NCI-H510A (cell line): ENCODE measurements at places on chromosomes 2 and 18.

DNA sequence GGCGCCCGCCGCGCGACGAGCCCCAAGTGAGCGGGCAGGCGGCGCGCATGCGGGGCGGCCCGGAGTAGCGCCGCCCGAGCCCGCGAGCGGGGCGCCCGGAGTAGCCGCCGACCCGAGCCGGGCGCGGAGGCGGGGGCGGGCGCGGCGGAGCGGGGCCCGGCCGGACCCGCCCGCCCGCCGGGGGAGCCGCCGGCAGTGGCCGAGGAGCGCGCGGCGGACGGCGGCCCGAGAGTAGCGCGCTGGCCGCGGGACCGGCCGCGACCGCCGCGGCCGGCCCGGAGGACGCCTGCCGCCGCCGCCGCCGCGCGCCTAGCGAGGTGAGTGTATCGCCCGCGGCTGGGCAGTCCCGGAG is at the start of gene GALNT1:
Gene GALNT1 (plus strand): TSS at position 195 of the 352 bp plus-strand sequence. CDS start 72,923 bp downstream, outside the sequence.
- DNase-seq, result no peak

GRCh38 chr18:12839057-12839525 is 44.9 kb downstream of the PTPN2 start:
- DNase-seq, result no peak

DNA sequence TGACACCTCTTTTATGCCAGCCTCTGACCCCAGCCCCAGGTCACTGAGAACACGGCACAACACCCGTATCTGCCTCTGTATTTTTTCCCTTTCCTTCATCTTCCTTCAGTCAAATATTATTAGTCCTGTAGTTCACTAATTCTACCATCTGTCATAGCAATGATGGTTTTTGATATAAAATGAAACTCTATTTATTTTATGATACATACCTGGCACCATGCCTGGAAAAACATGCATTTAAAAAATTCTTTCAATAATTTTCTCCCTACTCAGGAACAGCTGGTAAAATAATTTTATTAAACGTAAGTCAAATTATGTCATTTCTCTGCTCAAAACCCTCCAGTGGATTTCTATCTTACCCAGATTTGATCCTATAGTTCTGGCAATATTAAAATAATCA is 224.7 kb downstream of the CDH7 start:
- no peak for DNase-seq

DNA sequence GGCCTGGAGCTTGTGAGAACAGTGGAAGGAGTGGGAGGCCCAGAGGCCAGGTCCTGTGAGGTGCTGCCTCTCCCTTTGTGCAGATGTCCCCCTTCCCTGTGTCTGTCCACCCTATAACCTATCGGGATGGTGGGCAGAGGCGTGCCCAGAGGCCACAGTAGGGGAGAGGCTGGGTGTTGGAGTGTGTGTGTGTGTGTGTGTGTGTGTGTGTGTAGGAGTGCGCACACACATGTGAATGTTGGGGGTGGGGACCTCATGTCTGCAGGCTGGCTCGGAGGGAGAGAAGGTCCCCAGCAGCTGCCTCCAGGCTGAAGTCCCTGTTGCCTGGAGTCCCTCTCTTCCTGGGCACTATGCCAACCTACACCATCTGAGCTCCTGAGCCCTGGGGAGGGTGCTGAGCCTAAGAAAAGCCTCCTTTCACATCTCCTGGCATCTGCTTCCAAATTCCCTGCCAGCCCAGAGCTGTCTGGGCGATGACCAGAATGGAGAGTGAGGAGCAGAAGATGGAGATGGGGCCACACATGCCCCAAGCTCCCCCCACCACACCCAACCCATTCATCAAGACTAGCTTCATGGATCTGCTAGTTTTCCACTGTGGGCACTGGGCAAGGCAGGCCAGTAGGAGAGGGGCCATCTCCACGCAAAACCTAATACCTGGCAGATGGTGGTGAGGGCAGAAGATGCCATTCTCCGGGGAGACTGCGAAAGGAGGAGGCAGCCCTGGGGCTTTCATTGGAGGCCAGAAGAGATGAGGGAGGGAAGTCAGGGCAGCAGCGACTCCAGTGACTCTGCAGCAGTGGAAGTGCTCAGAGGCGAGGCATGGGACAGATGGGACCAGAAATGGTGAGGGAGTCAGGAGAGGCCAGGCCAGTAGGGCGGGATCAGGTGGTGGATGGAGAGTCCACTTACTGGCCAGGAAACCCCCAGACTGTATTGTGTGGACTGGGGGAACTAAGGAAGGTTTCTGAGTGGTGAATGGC is 20.3 kb downstream of the KCNK3 start:
- peak; percentile 75 for DNase-seq

GRCh38 chr2:71464389-71464788 is 11.0 kb downstream of the DYSF start:
- no peak for DNase-seq
